GM12891 (cell line): ENCODE measurements at places on chromosomes 7 and 10.

- DNase-seq = no peak
These were observed 117.0 kb downstream of the POU6F2 start for GRCh38 chr7:39094731-39095130.

DNA sequence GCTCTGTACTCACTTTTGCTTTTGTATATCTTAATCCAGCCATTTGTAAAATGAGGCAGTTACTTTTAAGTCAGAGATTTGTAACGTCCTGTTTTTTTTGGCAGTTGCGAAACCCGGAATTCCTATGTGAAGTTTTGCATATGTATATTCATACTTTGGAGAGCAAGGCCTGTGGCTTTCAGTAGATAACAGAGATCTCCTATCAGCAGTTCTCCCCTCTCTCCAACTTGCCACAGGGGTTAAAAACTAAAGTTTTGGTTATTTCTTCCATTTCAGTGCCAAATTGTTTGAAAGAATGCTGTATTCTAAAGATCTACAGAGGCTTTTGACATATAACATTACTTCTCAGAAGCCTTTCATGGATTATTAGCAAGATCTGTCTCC lies 102.4 kb downstream of the EXOC4 start:
- no peak for DNase-seq

DNA sequence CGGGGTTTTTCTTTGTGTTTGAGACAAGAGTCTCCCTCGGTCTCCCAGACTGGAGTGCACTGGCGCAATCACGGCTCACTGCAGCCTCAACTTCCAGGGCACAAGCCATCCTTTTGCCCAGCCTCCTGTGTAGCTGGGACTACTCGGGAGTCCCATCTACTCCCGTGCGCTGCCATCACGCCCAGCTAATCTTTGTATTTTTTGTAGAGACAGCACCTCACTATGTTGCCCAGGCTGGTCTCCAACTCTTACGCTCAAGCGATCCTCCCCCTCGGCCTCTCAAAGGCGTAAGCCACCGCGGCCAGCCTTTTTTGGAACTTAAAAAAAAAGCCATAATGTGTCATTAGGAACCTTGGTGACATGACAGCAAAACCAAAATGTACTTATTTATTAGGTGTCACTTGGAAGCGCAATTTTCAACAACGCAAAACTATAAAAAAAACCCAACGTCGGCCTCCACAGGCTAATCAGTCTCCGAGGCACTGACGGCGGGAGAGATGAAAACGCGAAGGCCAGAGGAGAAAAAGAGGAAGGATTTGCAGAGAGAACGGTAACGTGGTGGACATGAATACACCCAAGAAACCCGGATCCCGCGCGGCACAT lies 911 bp upstream of the HNRNPH3 start:
- no peak for DNase-seq

DNA sequence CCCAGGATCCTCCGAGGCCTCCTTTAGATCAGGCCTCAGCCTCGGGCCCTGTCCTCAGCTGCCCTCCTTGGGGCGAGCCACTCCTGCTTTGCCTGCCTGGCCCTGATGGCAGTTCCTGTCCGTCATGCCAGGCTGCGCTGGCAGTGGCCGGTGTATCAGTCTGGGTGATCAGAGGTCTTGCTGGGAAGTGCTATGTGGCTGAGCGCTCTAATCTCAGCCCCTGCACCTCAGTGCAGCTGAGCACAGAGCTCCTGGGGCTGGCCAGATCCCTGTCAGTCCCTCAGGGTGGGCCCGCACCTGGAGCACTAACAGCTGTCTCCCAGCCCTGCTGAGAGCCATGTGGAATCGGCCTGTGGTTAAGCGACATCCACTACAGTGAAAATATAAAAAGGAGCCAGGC lies 14.8 kb upstream of the CFAP46 start:
- no peak for DNase-seq

DNA sequence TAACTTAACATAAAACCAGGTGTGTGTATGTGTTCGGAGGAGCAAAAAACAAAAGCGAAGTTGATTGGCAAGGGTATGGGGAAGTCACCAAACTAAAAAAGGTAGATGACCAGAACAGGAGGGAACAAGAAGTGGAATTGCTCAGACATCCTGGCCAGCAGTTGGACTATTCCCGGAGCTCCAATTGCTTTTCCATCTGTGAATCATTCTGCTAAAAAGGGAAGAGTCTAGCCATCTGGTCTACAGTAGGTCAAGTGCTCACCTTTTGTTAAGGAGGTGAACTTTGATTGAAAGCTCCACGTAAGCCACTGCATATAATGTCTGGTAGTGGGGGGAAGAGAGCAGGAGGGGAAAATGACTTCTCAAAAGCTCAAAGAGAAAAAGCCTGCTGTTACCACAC lies 50.0 kb upstream of the BET1 start:
- DNase-seq = no peak
